ENCODE measurements at places on chromosomes 16 and 17. TPM values are rescaled to one million over a fixed set of nuclear protein-coding genes. Genes with fewer than 3 reads are reported as not detected.

- DNase-seq = no peak
- H3K4me3 ChIP-seq = no peak overlapping the region
- H3K27me3 ChIP-seq = no peaks in the 10 kb centered on the region
- H3K4me1 ChIP-seq = peaks cover 6% of the 10 kb centered on the region
Observed at GRCh38 chr17:51133365-51133764, 12.7 kb upstream of the SPAG9 start.

- peaks cover 18% of the 10 kb centered on the region for H3K4me1 ChIP-seq
- DNase-seq = no peak
- no peaks in the 10 kb centered on the region for H3K27me3 ChIP-seq
Observed at GRCh38 chr16:29804020-29804419, 2.3 kb upstream of the MAZ start.

GRCh38 chr17:76681222-76682137, 29.3 kb downstream of the MXRA7 start:
- peak overlapping the region; percentile 37 for H3K27ac ChIP-seq
- no peak overlapping the region for H3K4me3 ChIP-seq
- no peaks in the 10 kb centered on the region for H3K36me3 ChIP-seq
- peaks cover 9% of the 10 kb centered on the region for H3K4me1 ChIP-seq

- no peaks in the 10 kb centered on the region for H3K36me3 ChIP-seq
- no peaks in the 10 kb centered on the region for H3K27me3 ChIP-seq
- H3K27ac ChIP-seq = peak overlapping the region; percentile 99
- H3K4me1 ChIP-seq = peaks cover 54% of the 10 kb centered on the region
Observed at GRCh38 chr17:74430706-74431567, 951 bp upstream of the GPRC5C start.

- DNase-seq = no peak
- no peak overlapping the region for H3K4me3 ChIP-seq
- no peaks in the 10 kb centered on the region for H3K36me3 ChIP-seq
- no peaks in the 10 kb centered on the region for H3K27me3 ChIP-seq
- peaks cover 11% of the 10 kb centered on the region for H3K4me1 ChIP-seq
Observed at GRCh38 chr17:80969030-80969673, 22.5 kb upstream of the CHMP6 start.

DNA sequence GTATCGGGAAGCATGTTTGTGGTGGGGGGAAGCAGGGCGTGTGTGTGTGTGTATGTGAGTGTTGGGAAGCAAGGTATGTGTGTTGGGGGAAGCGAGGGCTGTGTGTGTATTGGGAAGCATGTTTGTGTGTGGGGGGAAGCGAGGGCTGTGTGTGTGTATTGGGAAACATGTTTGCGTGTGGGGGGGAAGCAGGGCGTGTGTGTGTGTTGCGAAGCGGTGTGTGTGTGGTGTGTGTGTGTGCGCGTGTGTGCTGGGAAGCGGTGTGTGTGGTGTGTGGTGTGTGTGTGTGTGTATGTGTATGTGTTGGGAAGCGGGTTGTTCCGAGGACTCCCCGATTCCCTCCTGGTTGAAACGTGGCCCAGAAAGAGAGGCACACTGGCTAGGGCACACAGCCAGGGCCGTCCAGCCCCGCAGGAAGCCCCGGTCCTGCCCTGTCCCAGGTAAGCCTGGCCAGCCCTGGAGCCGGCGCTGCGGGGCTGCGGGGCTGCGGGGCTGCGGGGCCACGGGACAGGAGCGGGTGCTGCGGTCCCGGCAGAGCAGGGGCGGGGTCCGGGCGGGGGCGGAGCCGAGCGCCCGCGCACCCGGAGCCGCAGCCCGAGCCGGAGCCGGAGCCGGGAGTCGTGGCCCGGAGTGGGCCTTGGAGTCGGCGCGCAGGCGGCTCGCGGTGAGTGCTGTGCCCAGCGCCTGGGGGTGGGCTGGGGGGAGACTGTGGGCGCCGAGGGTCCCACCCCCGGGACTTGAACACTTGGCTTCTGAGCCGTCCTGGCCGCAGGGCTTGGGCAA, at the start of gene NOD2:
Gene NOD2, plus strand, starts transcription at position 608 of the 783 bp plus-strand sequence. CDS start 5,890 bp downstream, outside the sequence.
- no peak within 1 kb of the TSS for H3K27ac ChIP-seq
- H3K4me3 ChIP-seq = no peak within 1 kb of the TSS
- peak; percentile 34 for DNase-seq
- peaks cover 6% of the 10 kb centered on the region for H3K27me3 ChIP-seq
- H3K36me3 ChIP-seq = no peaks in the 10 kb centered on the region

- H3K4me3 ChIP-seq = no peak overlapping the region
- no peak overlapping the region for H3K27ac ChIP-seq
- no peak for DNase-seq
- no peaks in the 10 kb centered on the region for H3K27me3 ChIP-seq
- H3K36me3 ChIP-seq = no peaks in the 10 kb centered on the region
- H3K4me1 ChIP-seq = no peaks in the 10 kb centered on the region
Observed at GRCh38 chr16:81739503-81739902, 39.6 kb upstream of the PLCG2 start.

- no peaks in the 10 kb centered on the region for H3K36me3 ChIP-seq
- H3K4me3 ChIP-seq = no peak overlapping the region
- H3K27ac ChIP-seq = no peak overlapping the region
Observed at GRCh38 chr17:31584438-31585279, 193.2 kb downstream of the RAB11FIP4 start.

DNA sequence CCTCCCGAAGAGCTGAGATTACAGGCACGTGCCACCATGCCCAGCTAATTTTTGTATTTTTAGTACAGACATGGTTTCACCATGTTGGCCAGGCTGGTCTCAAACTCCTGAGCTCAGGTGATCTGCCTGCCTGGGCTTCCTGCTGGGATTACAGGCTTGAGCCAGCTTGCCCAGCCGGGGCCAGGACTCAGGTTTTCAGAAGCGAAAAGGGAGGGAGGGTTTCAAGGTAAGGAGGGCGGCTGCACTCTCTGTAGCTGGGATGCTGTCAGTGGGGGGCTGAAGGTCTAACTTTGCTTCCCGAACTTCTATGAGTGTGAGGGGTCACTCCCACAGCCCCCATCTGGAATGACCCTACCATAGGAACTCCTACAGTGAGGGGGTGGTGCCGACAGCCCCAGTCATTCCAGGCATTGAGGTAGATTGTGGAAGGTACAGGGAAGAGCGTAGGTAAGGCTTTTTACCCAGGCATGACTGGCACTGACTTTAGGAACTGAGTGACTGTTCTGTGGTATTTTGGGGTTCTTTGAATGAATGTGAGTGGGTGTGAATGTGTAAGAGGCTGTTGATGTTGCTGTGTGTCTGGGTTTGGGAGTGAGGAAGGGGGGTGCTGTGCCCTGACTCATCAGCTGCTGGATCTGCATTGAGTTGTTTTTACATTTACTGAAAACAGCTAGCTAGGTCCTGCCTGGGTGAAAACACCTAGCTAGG, 3.8 kb upstream of the C1QL1 start:
- no peaks in the 10 kb centered on the region for H3K36me3 ChIP-seq
- H3K27me3 ChIP-seq = peaks cover 76% of the 10 kb centered on the region
- H3K27ac ChIP-seq = no peak overlapping the region
- no peak for DNase-seq
- no peak overlapping the region for H3K4me3 ChIP-seq

DNA sequence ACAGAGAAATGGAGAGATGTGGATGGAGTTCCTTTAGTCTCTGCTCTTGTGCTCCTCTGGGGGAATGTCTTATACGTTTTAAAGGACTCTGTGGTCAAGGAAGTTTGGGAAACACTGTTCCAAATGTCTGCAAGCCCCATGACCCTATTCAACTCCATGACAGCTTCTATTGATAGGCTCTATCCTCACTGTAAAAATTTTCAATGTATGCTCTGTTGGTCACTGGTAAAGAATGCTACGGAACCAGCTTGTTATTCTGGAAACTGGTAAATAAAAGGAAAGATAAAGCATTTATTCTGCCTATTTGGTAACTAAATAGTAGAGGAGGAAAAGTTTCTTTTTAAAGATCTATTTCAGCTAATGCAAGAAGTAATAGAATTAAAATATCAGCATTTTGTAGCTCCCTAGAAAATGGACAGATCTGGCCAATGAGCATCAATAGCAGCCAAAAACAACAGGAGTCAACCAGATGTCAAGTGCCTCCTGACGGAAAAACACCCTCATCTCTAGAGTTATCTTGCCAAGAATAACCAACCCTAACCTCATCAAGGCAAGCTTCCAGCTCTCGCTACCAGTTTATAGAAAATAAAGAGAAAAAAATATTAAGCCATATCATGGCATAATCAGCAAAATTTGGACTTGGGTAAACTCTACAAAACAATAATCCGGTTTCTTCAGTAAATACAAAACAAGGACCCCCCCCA, 16.1 kb downstream of the GDE1 start:
- no peak overlapping the region for H3K27ac ChIP-seq
- H3K4me1 ChIP-seq = no peaks in the 10 kb centered on the region
- DNase-seq = no peak

DNA sequence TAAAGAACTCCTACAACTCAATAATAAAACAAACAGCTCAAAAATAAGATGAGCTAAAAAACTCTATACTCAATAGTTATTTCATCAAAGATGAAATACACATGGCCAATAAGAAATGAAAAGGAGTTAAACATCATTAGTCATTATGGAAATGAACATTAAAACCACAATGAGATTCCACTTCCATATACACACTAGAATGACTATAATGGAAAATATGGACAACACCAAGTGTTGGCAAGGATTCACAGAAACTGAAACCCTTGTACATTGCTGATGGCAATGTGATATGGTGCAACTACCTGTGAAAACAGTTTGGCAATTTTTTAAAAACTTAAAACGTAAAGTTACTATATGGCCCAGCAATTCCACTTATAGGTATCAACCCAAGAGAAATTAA, 91.4 kb downstream of the GRIN2A start:
- H3K4me3 ChIP-seq = no peak overlapping the region
- no peaks in the 10 kb centered on the region for H3K36me3 ChIP-seq
- no peak overlapping the region for H3K27ac ChIP-seq
- DNase-seq = no peak
- H3K4me1 ChIP-seq = no peaks in the 10 kb centered on the region
- H3K27me3 ChIP-seq = no peaks in the 10 kb centered on the region

GRCh38 chr16:49452578-49452977, 79.0 kb downstream of the C16orf78 start:
- H3K4me1 ChIP-seq = no peaks in the 10 kb centered on the region
- H3K27ac ChIP-seq = no peak overlapping the region
- no peaks in the 10 kb centered on the region for H3K27me3 ChIP-seq
- H3K36me3 ChIP-seq = no peaks in the 10 kb centered on the region

EFNB3 gene
- total RNA-seq = 7.4 TPM

CNGB1 gene
- total RNA-seq = not detected

NHLRC4 gene
- total RNA-seq = 1.2 TPM

All from hepatocyte (in vitro differentiated cells).